ENCODE measurements at places on chromosomes 3 and 15.
A peak's percentile ranks its signal among the peaks of the same experiment; 100 is the strongest.

DNA sequence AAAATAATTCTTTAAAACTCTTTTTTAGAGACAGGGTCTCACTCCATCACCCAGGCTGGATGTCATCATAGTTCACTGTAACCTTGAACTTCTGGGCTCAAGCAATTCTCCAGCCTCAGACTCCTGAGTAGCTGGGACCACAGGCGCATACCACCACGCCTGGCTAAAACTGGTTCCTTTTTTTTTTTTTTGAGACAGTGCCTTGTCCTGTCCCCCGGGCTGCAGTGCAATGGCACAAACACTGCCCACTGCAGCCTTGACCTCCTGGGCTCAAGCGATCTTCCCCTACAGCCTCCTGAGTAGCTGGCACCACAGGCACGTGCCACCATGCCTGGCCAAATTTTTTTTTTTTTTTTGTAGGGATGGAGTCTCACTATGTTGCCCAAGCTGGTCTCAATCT, 23.7 kb upstream of the FURIN start:
- DNase-seq = no peak

DNA sequence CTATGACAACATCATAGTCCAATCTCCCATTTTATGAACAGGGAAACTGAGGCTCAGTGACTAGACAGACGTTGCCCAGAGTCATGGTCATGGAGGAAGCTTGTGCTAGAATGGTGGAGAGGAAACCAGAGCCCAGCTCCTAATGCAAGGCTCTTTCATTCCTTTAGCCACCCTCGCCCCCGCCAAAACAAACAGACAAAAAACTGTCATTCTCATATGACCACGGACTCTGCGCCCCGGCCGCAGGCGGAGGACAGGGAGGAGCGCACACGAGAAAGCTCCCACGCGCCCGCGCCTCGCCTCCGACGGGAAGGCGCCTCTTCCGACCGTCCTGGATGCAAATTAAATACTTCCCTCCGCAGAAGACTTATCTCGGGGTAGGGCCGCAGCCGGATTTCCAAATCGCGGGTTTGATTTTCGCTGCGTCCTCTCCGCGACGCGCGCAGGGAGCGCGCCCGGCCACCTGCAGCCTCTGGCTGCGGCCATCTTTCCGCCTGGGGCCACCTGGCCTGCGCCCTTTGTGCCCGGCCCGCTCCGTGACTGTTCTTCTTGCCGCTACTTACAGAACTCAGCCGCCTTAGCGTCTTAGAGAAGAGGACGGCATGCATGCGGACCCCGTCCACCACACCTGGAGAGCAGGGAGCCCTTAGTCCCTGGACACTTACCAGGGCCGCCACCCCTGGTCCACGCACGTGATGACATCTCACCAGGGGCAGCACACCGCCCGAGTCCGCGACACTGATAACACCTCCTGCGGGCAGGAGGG, 670 bp upstream of the ATP13A3 start:
- peak; percentile 47 for DNase-seq

DNA sequence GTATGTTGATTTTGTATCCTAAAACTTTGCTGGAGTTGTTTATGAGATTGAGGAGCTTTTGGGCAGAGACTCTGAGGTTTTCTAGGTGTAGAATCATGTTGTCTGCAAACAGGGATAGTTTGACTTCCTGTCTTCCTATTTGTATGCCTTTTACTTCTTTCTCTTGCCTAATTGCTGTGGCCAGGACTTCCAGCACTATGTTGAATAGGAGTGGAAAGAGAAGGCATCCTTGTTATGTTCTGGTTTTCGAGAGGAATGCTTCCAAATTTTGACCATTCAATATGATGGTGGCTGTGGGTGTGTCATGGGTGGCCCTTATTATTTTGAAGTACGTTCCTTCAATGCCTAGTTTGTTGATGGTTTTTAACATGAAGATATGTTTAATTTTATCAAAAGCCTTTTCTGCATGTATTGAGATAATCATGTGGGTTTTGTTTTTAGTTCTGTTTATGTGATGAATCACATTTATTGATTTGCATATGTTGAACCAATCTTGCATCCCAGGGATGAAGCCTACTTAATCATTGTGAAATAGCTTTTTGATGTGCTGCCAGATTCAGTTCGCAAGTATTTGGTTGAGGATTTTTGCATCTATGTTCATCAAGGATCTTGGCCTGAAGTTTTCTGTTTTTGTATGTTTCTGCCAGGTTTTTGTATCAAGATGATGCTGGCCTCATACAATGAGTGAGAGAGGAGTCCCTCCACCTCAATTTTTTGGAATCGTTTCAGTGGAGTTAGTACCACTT, 188.1 kb downstream of the MINAR1 start:
- no peak for DNase-seq

GRCh38 chr3:135248213-135248612, 453.2 kb downstream of the EPHB1 start:
- DNase-seq = no peak

DNA sequence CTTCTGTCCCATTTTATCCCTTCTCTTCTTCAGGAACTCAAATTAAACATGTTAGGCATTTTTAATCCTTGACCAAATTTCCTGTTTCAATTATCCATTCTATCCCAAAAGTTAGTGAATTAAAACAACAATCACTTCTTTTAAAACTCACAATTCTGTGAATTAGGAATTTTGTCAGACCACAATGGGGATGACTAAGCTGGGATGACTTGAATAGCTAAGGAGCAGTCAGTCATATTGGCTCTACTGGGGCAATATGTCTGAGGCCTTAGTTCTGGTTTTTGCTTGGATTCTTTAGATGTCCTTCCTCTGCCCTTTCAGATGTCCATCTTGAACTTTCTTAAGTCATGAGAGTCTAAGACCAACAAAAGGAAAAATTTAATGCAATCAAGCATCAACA, 178.2 kb upstream of the TGFBR2 start:
- DNase-seq = no peak

DNA sequence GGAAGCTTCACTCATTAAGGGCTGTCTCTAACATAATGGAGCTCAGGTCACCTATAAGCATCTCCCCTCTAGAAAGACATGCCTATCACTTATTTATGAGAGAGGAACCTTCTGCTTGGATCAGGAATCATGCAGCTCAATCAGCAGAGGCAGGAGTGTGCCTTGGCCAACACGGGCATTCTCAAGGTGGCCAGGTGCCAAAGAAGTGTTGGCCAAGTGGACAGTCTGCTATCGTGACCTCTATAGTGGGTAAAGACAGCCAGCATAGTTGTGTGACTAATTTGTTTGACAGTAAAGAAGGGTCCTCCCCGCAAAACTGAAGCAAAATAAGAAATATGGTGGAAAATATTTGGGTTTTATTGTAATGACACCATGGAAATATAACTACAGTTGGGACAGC, 14.7 kb upstream of the AGTR1 start:
- no peak for DNase-seq

- DNase-seq = no peak
Observed at GRCh38 chr3:21979706-21980105, 228.7 kb upstream of the ZNF385D start.

DNA sequence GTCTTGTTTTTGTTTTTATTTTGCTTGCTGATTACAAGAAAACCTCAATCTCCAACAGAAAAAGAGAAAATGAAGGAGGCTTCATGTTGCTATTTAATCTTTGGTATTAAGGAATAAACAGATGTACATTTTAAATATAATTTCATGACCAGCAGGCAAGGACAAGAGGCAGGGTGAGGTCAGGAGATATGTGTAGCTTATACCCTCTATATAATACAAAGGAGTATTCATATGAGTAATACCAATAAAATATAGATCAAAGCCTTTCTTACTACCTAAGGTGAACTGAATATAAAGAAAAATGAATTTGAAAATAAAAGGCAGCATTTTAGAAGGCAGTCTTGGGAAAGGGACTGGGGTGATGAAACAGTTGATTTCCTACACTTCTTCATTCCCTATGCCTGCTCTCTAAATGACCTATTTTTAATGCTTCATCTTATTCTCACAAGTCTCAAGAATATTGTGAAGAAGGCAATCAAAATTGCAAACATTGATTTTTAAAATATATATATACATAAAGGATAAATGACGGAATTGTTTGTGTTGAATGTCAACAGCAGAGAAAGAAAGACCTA, 8.6 kb upstream of the CBLB start:
- no peak for DNase-seq

DNA sequence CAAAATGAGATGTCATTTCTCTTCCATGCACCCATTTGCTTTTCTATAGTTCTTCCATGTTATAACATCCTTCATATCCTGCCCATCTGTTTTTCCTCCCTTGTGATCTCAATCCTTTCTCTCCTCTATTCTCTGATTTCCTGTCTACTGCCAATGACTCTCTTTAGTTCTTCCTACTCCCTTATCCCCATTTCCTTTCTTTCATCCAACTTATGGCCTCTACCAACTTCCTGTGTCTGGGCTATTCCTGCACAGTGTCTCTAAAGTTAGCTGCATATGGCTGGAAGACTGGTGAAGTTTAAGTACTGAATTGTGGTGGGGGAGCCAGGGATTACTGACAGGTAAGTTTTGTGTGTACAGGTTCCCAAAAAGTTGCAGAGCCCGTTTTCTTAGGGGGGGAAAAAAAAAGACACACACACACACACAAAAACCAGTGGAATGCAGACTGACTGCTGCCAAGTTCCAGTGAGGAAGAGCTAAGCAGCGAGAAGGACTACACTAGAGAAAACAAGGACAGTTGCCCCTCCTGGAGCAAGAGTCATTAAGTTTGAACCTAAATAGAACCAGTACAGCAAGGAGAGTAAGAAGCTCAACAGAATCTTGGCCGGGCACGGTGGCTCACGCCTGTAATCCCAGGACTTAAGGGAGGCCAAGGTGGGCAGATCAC, 28.8 kb downstream of the XRN1 start:
- no peak for DNase-seq

- no peak for DNase-seq
Observed at GRCh38 chr3:134327594-134327975, 46.7 kb downstream of the AMOTL2 start.

- DNase-seq = no peak
Observed at GRCh38 chr3:151856118-151856517, 17.3 kb upstream of the SUCNR1 start.

- no peak for DNase-seq
Observed at GRCh38 chr3:57820479-57820878, 64.4 kb downstream of the SLMAP start.

DNA sequence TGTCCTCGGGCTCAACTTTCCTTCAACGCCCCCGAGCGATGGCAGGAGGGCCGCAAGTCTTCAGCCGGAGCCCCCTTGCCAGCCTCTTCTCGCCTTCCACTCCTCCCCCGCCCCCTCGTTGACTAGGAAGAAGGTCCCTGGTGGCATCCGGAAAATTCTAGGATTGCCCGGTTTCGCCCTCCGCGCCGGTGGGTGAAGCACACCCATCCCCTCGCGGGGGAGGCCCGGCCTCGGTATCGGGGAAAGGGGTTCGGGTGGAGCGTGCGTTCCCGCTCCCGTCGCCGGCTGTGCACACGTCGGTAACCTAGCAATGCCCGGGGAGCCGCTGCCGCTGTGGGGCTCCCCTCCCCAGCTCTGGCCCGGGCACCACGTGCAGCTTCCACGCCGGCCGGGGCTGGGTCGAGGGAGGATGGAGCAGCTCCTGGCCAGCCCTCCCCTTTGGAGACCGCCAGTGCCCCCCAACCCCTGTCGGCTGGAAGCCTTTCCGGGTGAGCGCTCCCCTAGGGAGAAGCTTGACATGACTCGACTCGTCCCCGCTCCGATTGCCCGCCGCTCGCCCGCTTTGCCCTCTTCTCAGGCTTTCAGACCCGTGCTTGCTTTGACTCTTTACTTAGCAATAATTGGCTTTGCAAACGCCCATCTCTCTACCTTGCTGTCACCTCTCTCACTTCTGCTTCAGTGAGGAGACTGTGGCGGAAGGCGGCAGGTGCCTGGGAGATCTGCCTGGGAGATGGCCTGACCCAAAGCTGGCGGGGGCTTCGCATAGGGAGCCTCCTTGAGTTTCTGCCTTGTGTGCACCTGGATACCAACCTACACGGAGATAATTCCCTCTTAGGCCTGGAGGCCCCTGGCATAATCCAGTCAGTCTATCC, 1.3 kb downstream of the CACNA1D start:
- DNase-seq = no peak

GRCh38 chr3:53027254-53027844, 18.5 kb downstream of the SFMBT1 start:
- DNase-seq = no peak
